Stimulated activated CD4-positive, alpha-beta T cell treated with anti-CD3 and anti-CD28 coated beads, Interleukin-12 subunit alpha, Interleukin-12 subunit beta, amount 100 ng/mL, for 24 hours (primary cell): ENCODE measurements at places on chromosomes 7 and 10.

DNA sequence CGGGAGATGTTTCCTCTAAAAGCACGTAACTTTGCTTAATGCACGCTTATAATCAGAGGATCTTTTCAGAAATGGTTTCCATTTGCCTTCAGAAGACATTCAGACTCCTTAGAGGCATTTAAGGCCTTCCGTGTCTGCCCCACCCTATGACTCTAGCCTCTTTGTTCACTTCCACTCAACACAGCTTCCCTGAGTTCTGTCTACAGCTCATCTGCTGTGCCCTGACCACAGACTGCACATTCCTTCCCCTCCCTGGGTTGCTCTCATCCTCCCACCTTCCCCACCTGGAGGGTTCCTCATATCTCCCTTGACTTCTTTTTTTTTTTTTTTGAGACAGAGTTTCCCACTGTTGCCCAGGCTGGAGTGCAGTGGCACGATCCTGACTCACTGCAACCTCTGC, 16.6 kb downstream of the FBH1 start:
- no peak for DNase-seq

GRCh38 chr7:138865843-138866242, 67.8 kb upstream of the ATP6V0A4 start:
- DNase-seq = peak; percentile 13

- no peak for DNase-seq
Measured at GRCh38 chr7:130087364-130087763, 17.0 kb downstream of the KLHDC10 start.

GRCh38 chr10:7027237-7027912, 383.5 kb downstream of the SFMBT2 start:
- DNase-seq = no peak

GRCh38 chr7:122975341-122975740, 20.2 kb downstream of the TAS2R16 start:
- no peak for DNase-seq

DNA sequence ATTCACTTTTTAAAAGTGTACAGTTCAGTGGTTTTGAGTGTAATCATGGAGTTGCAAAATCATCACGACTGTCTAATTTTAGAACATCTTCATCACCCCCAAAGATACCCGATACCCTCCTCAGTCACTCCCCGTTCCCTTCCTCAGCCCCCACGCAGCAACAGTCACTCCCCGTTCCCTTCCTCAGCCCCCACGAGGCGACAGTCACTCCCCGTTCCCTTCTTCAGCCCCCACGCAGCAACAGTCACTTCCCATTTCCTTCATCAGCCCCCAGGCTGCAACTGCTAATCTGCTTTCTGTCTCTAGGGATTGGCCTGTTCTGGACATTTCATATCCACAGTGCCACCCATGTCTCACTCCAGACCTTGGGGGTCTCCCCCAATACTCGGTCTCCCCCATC, 161.6 kb upstream of the PPP2R2D start:
- no peak for DNase-seq

DNA sequence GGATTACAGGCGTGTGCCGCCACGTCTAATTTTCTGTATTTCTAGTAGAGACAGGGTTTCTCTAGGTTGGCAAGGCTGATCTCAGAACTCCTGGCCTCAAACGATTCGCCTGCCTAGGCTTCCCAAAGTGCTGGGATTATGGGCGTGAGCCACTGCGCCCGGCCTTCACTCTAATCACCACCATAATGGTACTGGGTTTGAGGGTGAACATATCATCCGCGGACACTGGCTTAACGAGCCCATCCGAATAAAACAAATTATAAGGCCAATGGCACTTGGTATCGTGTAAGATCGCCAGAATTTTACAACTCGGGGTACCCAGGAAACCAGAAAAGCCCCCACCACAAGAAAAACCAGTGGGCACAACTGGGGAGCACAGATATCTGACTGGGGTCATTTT, 580 bp downstream of the FAM200A start:
- DNase-seq = no peak

GRCh38 chr7:25025218-25025671, 45.3 kb upstream of the OSBPL3 start:
- no peak for DNase-seq

DNA sequence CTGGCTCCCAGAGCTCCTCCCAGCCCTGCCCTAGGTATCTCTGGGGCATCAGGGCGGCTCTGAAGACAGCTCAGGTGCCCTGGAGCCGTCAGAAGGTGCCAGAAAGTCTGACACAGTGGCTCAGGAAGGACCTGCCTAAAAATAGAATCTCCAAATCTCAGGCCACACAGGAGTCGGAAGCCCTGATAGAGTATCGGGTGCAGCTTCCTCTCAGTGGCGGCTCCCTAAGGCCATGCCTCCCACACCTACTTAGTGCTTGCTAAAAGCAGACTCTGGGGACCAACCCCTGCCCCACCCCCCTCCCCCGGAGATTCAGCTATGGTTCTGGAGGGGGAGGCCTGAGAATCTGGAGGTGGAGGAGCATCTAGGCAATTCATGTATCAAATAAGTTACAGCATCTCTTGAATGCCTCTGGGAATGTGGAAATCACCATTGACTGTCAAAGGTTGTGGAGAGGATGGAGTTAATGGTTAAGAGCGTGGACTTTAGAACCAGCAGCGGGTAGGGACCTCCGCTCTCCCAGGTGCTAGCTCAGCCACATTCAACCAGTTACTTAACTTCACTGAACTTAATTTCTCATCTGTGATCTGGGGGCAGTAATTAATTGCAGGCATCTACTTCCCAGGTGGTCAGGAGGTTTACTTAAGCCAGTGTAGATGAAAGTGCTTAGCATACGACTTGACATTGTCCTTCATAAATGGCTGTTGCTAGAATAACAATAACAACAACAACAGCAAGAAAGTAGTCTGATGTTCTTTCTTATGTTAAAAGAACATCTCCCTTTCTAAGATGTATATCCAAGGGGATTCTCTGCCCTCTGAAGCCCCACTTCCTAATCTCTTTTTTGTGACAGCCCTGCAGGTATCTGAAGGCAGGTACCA, 38.6 kb upstream of the MXI1 start:
- DNase-seq = no peak

DNA sequence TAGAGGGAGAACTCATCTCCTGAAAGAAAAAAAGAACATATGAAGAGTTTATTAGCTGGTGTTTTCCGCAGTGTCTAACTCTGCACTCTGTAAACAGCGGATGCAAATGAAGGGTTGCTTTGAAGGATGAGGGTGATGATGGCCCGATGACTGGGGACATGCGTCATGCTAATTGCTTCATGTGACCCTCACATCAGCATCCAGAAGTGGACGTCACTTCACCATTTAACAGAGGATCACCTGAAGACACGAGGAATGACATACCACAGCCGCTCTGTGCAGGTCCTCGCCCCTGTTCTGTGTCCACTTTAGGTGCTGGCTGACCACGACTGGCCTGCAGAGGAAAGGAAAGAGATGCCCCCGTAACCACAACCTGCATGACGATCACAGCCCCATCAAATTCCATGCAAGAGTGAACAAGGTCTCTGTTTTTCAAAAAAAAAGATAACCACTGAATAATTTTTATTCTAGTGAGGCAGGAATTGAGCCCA, 82.9 kb downstream of the KLF6 start:
- no peak for DNase-seq

DNA sequence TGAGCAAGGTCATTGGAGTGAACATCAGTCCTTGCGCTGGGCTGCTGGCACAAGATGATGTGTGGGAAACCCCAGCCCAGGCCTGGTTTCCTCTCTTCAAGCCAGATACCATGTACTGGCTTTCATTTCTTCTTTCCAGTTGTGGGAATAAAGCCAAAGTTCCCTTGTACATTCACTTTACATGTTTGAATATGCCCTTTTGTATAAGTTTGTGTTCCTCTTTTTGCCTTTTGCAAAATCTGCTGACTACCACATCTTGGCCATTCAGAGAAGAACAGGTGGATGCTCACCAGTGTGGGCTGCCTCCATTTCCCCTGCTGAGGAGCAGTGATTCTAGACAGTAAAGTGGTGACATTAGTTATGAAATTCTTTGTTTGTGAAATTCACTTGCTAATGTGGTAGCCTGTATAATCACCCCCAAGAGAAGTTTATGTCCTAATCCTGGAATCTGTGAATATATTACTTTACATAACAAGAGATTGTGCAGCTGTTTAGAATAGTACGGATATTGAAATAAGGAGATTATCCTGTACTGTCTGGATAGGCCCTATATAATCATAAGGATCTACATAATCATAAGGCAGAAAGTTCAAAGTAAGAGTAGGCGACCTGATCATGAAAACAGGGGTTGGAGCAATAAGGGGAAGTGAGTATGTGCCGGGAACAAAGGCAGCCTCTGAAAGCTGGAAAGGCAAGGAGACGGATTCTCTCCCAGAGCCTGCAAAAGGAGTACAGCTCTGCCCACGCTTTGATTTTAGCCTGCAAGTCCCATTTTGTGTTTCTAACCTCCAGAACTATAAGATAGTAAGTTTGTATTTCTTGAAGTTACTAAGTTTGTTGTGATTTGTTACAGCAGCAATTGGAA, 18.8 kb upstream of the AOAH start:
- DNase-seq = no peak

- no peak for DNase-seq
Measured at GRCh38 chr7:141992156-141992555, 3.5 kb upstream of the MGAM start.

DNA sequence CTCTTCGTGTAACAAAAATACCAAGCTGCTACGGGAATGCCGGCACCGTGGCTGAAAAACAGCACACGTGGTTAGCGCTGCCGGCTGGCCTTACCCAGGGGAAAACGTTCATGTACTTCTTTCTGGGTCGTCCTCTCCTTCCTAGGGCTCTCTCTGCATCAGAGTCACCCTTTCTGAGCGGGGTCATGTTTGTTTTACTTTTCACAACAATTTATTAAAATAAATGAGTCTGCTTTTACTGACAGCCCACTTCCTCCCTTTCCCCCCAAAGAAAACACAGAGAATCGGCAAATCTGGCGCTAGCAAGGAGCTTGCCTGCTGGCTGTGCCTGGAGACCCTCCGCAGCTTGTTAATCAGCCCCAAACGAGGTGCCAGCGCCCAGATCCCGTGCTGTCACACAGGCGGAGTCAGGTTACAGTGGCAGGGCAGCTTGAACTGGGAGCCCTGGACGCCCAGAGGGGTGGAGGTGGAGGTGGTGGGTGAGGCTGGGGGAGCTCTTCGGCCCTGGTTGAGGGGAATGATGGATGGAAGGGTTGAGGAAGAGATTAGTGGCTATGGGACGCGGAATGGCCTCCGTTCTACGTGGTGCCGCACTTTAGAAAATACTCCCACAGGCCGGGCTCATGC, 162.2 kb upstream of the TNS3 start:
- no peak for DNase-seq
